IMR-90 (cell line): ENCODE measurements at places on chromosomes 2 and 18.

DNA sequence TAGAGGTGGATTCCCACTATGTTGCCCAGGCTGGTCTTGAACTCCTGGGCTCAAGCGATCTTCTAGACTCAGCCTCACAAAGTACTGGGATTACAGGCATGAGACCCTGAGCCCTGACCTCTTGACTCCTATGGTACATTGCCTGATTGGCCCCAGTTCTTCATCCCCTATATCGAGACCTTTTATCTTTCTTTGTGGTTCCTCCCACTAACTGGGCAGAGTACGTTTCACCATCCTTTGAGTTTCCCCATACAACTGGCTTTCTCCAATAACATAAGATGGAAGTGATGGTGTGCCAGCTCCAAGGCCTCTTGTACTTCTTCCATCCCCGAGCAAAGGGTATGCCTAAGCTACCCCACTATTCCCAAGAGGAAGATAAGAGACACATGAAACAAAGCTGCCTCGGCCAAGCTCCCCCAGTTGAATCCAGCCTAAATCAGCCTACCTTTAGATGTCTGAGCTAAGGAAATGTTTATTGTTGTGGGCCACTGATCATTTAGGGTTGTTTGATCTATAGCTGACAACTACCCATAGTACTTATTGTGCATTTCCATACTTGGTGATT lies 8.3 kb upstream of the TMEM247 start:
- no peak overlapping the region for H3K27ac ChIP-seq
- H3K27me3 ChIP-seq: no peaks in the 10 kb centered on the region
- no peaks in the 10 kb centered on the region for H3K4me1 ChIP-seq
- H3K36me3 ChIP-seq: no peaks in the 10 kb centered on the region
- H3K4me3 ChIP-seq: no peak overlapping the region

- peak overlapping the region; percentile 8; the same call in 1 of the 2 replicates for H3K4me3 ChIP-seq
- H3K4me1 ChIP-seq: no peaks in the 10 kb centered on the region
- H3K27me3 ChIP-seq: peaks cover 19% of the 10 kb centered on the region
- peak; percentile 66 for DNase-seq
Observed at GRCh38 chr2:36780231-36780839, 83.8 kb downstream of the VIT start.

- no peaks in the 10 kb centered on the region for H3K36me3 ChIP-seq
- H3K27ac ChIP-seq: no peak overlapping the region
- no peaks in the 10 kb centered on the region for H3K4me1 ChIP-seq
- no peak for DNase-seq
- H3K27me3 ChIP-seq: no peaks in the 10 kb centered on the region
Observed at GRCh38 chr2:2229626-2230432, 101.2 kb downstream of the MYT1L start.

- no peaks in the 10 kb centered on the region for H3K4me1 ChIP-seq
- DNase-seq: no peak
- H3K27me3 ChIP-seq: no peaks in the 10 kb centered on the region
- no peaks in the 10 kb centered on the region for H3K36me3 ChIP-seq
- H3K27ac ChIP-seq: no peak overlapping the region
- no peak overlapping the region for H3K4me3 ChIP-seq
Observed at GRCh38 chr2:129929321-129930290, 49.9 kb upstream of the RAB6C start.

DNA sequence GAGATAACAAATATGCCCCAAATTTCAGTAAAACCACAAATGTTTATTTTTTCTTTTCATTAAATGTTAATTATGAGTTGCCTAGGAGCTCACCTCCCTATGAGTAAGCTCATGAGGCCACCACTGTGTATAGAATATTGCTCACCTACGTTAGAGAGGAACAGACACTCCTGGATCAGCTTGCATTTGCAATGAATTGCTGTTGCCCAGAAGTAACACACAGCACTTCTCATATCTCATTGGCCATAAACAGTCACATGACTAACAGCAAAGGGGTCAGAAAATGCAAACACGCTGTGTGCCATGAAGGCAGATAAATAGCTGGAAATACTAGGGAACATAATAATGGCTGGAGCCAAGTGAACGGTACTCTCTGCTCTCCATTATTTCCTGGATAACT lies 89.0 kb upstream of the GALNT5 start:
- H3K27me3 ChIP-seq: no peaks in the 10 kb centered on the region
- H3K4me3 ChIP-seq: no peak overlapping the region
- no peaks in the 10 kb centered on the region for H3K36me3 ChIP-seq
- H3K27ac ChIP-seq: no peak overlapping the region
- H3K4me1 ChIP-seq: peaks cover 11% of the 10 kb centered on the region

GRCh38 chr18:12828116-12829051 lies 55.7 kb downstream of the PTPN2 start:
- peaks cover 2% of the 10 kb centered on the region; the same call in 1 of the 2 replicates for H3K4me1 ChIP-seq
- no peak overlapping the region for H3K4me3 ChIP-seq
- H3K27me3 ChIP-seq: no peaks in the 10 kb centered on the region
- peak overlapping the region; percentile 43; the same call in 1 of the 2 replicates for H3K27ac ChIP-seq
- DNase-seq: peak; percentile 65

DNA sequence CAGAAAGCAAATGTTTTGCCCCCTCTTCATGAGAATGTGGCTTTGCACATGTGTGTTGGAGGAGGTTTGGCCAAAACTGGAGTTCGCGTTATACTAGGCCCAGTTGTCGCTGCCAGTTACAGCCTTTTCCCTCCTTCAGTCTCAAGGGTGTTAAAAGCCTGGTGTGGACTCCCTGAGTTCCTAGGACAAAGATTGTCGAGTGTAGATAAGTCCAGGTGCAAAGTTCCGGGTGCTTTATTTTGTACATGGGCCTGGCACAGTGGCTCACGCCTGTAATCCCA lies 542 bp upstream of the RNF103 start:
- H3K27ac ChIP-seq: peak overlapping the region; percentile 21; the same call in 1 of the 2 replicates
- H3K4me1 ChIP-seq: peaks cover 2% of the 10 kb centered on the region; the same call in 1 of the 2 replicates

DNA sequence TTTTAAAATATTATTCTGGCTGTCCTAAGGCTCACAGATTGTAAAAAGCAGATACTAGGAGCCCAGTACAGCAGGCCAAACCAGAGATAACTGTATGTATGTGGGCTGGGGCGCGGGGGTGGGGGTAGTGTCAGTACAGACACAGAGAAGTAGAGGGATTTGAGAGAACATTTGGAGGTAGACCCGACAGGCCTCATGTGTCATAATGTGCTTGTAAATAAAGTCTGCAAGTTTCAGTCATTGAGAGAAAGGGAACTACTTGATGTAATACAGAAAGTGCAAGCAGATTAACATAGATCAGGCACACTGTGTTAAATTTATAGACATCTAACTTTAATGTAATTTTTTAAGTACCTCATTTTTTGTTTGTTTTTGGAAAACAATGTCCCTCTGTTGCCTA lies 7.4 kb upstream of the POLI start:
- no peaks in the 10 kb centered on the region for H3K36me3 ChIP-seq
- H3K27ac ChIP-seq: no peak overlapping the region
- DNase-seq: no peak
- H3K4me3 ChIP-seq: no peak overlapping the region
- H3K27me3 ChIP-seq: no peaks in the 10 kb centered on the region

- no peaks in the 10 kb centered on the region for H3K4me1 ChIP-seq
- no peak overlapping the region for H3K4me3 ChIP-seq
- no peak overlapping the region for H3K27ac ChIP-seq
- DNase-seq: no peak
Observed at GRCh38 chr2:14678761-14679160, 46.2 kb downstream of the LRATD1 start.

GRCh38 chr2:16326711-16327300 lies 338.8 kb downstream of the CYRIA start:
- H3K27ac ChIP-seq: no peak overlapping the region
- no peak overlapping the region for H3K4me3 ChIP-seq

- H3K4me3 ChIP-seq: no peak overlapping the region
- no peaks in the 10 kb centered on the region for H3K36me3 ChIP-seq
- peaks cover 89% of the 10 kb centered on the region for H3K27me3 ChIP-seq
- peaks cover 2% of the 10 kb centered on the region; the same call in 1 of the 2 replicates for H3K4me1 ChIP-seq
- no peak for DNase-seq
Observed at GRCh38 chr2:63056107-63057050, 5.7 kb downstream of the OTX1 start.

- no peaks in the 10 kb centered on the region for H3K27me3 ChIP-seq
- no peaks in the 10 kb centered on the region for H3K4me1 ChIP-seq
- H3K36me3 ChIP-seq: no peaks in the 10 kb centered on the region
Observed at GRCh38 chr2:229335877-229336346, 64.8 kb upstream of the PID1 start.

- no peaks in the 10 kb centered on the region for H3K27me3 ChIP-seq
- peaks cover 52% of the 10 kb centered on the region for H3K36me3 ChIP-seq
- H3K4me1 ChIP-seq: no peaks in the 10 kb centered on the region
- H3K27ac ChIP-seq: no peak overlapping the region
Observed at GRCh38 chr2:239057533-239057932, 209.6 kb downstream of the TWIST2 start.

DNA sequence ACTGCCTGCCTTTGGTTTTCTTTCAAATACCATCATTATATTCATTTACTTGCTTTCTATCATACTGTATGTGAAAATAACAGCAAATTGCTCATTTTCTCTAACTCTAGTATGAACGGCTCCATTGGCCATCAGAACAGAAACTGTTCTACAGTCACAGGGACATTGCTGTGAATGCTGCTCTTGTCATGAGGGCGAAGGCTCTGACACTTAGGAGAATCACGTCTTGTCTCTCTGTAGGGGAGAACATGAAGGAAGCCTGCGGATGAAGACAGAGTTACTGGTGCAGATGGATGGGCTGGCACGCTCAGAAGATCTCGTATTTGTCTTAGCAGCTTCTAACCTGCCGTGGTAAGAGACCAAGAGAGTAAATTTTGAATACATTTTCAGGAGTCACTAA lies 41.7 kb upstream of the ELOA2 start:
- H3K27me3 ChIP-seq: no peaks in the 10 kb centered on the region
- H3K27ac ChIP-seq: no peak overlapping the region

DNA sequence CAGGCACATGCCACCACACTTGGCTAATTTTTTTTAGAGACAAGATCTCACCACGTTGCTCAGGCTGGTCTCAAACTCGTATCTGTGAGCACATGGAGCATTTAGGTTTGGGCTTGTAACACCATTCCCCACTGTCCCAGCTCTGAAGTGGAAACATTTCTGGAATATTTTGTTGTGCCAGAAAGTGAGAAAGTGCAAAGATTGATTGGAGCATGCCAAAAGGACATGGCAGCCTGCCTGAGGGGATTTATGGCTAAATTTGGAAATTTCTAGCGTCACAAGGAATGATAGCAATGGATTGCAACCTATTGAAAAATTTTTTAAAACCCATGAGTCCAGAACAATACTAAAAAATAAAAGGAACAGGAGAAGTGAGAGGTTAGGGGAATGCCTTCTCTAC lies 136.8 kb downstream of the ESCO1 start:
- H3K27me3 ChIP-seq: peaks cover 7% of the 10 kb centered on the region
- H3K4me3 ChIP-seq: no peak overlapping the region
- no peaks in the 10 kb centered on the region for H3K36me3 ChIP-seq
- no peaks in the 10 kb centered on the region for H3K4me1 ChIP-seq
- H3K27ac ChIP-seq: no peak overlapping the region

GRCh38 chr2:28558158-28558820 lies 62.4 kb downstream of the PLB1 start:
- no peak for DNase-seq
- H3K4me1 ChIP-seq: no peaks in the 10 kb centered on the region
- no peak overlapping the region for H3K27ac ChIP-seq

DNA sequence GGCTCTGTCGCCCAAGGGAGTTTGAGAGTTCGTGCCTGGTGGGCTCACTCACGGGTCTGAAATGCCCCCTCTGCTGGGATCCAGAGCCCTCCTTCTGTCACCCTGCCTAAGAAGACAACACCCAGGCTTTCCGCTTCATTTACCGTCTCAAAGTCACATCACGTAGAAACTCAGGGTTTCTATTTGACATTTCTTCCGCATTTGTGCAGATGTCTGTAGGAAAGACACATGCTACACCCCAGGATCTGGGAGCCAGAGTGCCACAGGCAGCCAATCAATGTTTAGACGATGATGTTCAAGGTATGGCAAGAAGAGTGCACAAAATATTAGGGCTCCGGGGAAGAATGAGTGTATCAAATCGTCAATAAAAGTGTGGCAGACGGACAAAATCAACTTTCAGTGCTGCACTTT lies 24.4 kb upstream of the ACKR3 start:
- no peaks in the 10 kb centered on the region for H3K36me3 ChIP-seq
- H3K27ac ChIP-seq: no peak overlapping the region
- H3K4me3 ChIP-seq: no peak overlapping the region
- H3K4me1 ChIP-seq: no peaks in the 10 kb centered on the region
- no peaks in the 10 kb centered on the region; the same call in none of the 2 replicates for H3K27me3 ChIP-seq

- H3K4me3 ChIP-seq: no peak overlapping the region
- no peaks in the 10 kb centered on the region for H3K27me3 ChIP-seq
- H3K27ac ChIP-seq: no peak overlapping the region
- peaks cover 42% of the 10 kb centered on the region for H3K36me3 ChIP-seq
Observed at GRCh38 chr2:128137094-128137616, 46.2 kb downstream of the UGGT1 start.

GRCh38 chr2:15858466-15858865 lies 81.9 kb upstream of the MYCN start:
- no peaks in the 10 kb centered on the region for H3K27me3 ChIP-seq
- H3K4me1 ChIP-seq: no peaks in the 10 kb centered on the region
- H3K27ac ChIP-seq: no peak overlapping the region

- H3K27ac ChIP-seq: no peak overlapping the region
- DNase-seq: no peak
- H3K4me3 ChIP-seq: no peak overlapping the region
- peaks cover 27% of the 10 kb centered on the region for H3K27me3 ChIP-seq
- no peaks in the 10 kb centered on the region for H3K4me1 ChIP-seq
- H3K36me3 ChIP-seq: no peaks in the 10 kb centered on the region
Observed at GRCh38 chr2:236689393-236689700, 119.7 kb downstream of the ACKR3 start.

DNA sequence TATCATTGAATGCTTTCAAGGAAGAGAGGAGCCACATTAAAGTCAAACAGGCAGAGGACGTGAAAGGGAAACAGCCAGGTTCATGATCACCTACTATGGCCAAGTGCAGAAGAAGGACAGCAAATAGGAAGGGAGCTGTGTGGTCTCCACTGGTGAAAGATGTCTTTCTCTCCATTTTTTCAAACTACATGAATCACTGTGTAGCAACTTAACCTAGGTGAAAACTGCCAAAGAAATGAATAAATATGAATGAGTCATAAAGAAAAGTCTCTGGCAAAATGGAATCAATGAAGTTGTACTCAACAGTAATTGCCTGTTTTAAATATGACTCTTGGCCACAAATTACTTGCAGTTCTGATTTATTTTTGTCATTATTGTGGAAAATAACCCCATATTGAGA lies 452.6 kb upstream of the PKDCC start:
- H3K4me3 ChIP-seq: no peak overlapping the region
- H3K4me1 ChIP-seq: no peaks in the 10 kb centered on the region
- DNase-seq: no peak
- no peaks in the 10 kb centered on the region for H3K27me3 ChIP-seq
- no peaks in the 10 kb centered on the region for H3K36me3 ChIP-seq
- H3K27ac ChIP-seq: no peak overlapping the region

GRCh38 chr2:160870729-160871465 lies 289.3 kb upstream of the TANK start:
- H3K27me3 ChIP-seq: no peaks in the 10 kb centered on the region
- H3K27ac ChIP-seq: peak overlapping the region; percentile 39; the same call in 1 of the 2 replicates
- peaks cover 5% of the 10 kb centered on the region for H3K4me1 ChIP-seq
- no peak overlapping the region for H3K4me3 ChIP-seq
- no peaks in the 10 kb centered on the region for H3K36me3 ChIP-seq

- no peaks in the 10 kb centered on the region for H3K27me3 ChIP-seq
- DNase-seq: no peak
- H3K4me1 ChIP-seq: no peaks in the 10 kb centered on the region
- no peaks in the 10 kb centered on the region for H3K36me3 ChIP-seq
- H3K4me3 ChIP-seq: no peak overlapping the region
- no peak overlapping the region for H3K27ac ChIP-seq
Observed at GRCh38 chr2:183901931-183902330, 696.4 kb upstream of the ZNF804A start.

- H3K4me3 ChIP-seq: no peak overlapping the region
- H3K4me1 ChIP-seq: no peaks in the 10 kb centered on the region
- H3K36me3 ChIP-seq: no peaks in the 10 kb centered on the region
- H3K27ac ChIP-seq: no peak overlapping the region
Observed at GRCh38 chr2:227204452-227204851, 40.0 kb downstream of the COL4A3 start.
